ENCODE measurements at places on chromosomes 6 and 20.
A peak's percentile ranks its signal among the peaks of the same experiment; 100 is the strongest.

DNA sequence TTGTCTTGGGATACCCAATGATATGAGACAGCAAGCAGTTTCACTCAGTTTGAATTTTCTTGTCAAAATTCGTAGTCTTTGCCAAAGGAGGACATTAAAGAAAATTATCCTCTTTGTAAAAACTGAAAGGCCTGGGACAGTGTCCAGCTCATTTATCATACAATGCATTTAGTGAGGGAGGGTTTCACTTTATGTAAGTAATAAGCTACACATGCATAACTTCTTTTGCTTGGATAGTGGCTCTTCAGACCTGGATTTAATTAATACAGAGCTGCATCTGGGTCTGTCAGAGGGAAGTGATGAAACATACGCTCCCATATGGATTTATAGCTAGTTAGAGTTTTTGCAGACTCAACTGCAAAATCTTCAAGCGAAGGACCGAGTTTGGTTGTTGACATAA is 175.6 kb downstream of the PHACTR1 start:
- DNase-seq = no peak

DNA sequence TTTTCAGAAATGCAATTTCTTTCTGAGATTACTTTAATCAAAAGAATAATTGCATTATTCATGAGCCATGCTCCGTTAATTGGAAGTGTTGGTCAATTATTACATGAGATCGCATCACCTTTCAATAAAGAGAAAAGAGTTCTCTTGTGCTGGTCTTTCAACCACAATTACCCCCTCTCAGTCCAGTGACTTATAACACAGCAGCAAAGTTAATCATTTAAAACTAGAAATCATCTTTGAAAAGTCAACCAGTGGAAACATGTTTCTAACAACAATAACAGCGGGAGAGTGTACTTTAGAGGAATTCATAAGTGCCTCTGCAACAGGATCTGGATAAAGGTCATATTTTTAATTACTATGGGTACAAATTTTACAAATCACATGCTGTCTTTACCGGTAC is 384.4 kb upstream of the AGPAT4 start:
- DNase-seq = no peak

DNA sequence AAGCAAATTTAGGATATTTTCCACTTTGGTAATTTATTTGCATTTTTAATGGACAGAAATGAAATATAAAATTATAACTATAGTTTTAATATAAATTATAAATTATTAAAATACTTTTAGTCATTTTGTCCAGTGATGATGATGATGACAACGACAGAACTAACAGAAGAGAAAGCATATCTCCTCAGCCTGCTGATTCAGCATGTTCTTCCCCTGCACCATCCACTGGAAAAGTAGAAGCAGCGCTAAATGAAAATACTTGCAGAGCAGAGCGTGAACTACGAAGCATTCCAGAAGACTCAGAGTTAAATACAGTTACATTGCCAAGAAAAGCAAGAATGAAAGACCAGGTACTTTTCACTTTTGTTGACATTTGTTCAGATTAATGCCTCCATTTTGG is 64.9 kb downstream of the SENP6 start:
- DNase-seq = no peak

DNA sequence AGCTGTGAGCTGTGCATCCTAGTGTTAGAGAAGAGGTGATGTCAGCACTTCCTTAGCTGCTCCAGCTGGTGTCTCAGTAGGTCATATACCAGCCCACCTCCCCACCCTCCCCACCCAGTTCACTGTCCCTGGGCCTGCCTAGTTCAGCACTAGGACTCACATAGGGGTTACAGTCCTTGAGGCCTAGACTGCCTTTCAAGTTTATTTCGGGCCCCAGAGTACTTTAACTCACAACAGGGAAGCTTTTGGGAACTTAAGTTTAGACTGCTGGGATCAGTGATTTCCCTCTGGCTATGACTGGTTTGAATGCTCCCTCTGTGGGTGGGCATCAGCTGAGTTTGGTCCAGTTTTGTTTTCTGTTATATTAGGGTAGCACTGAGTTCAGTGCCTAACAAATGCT is 139.2 kb upstream of the MMS22L start:
- no peak for DNase-seq

DNA sequence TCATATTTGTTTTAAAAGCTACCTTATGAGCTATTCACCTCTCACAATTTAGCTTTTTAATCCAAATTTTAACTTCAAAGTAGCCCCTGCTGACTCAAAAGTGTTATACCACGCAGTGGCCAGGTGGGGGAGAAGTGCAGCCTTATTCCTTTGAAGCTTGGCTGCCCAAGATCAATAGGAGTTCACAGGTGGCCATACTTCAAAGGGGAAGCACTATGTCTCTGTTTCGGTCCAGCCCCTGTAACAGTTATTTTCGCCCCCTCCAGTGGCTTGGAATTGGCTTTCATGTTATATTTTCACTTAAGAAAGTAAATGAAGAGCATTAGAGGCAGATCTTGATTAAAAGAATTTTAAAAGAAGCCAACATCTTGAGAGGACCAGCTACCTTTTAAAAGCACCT is 608.4 kb downstream of the EPHA7 start:
- DNase-seq = peak; percentile 10

GRCh38 chr20:41052742-41053419 is 24.3 kb downstream of the TOP1 start:
- DNase-seq = peak; percentile 56

GRCh38 chr6:152554851-152555250 is 82.3 kb downstream of the SYNE1 start:
- no peak for DNase-seq

DNA sequence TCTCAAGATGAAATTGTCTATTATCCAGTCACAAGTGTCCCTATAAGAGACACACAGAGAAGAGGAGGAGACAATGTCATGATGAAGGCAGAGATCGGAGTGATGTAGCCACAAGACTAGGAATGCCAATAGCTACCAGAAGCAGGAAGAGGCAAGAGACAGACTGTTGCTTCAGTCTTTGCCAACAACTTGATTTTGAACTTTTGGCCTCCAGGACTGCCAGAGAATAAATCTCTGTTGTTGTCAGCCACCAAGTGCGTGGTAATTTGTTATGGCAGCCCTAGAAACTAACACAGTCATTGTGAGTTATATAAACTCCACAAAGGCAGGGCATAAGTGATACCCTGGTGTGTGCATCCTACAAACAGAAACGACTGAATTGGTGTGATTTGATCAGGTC is 517.0 kb downstream of the BTBD3 start:
- DNase-seq = no peak

GRCh38 chr20:32845786-32846185 is 12.9 kb upstream of the EFCAB8 start:
- no peak for DNase-seq

DNA sequence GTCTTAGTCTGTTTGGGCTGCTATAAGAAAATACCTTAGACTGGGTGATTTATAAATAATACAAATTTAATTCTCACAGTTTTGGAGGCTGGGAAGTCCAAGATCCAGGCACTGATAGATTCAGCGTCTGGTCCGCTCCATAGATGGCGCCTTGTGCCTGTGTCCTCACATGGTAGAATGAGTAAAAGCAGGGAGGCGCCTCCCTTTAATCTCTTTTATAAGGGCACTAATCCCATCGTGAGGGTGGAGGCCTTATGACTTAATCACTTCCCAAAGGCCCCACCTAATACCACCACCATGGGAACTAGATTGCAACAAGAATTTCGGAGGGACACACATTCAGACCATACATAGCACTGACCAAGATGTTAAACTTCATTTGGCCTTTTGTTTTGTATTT is 91.2 kb upstream of the TMEM181 start:
- DNase-seq = no peak

GRCh38 chr6:153662982-153663381 is 376.1 kb upstream of the OPRM1 start:
- DNase-seq = no peak

DNA sequence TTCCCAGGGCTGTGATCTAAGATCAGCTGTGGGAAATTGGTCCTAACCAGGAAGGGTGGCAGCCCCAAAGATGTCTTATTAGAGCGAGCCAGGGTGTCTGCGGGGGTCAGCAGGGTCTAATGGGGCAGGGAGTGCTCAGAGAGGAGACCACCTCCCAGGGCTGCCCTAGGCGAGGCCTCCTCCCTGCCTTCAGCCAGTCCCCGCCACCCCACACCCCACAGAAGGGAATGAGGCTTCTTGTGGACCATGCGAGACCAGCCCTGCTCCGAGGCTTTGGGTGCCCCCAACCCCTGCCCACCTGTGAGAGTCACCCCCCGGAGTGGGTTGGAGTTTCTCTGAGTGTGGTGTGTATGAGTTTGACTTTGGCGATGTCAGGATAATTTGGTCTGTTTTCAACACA is 37.8 kb downstream of the SYNJ2 start:
- no peak for DNase-seq

DNA sequence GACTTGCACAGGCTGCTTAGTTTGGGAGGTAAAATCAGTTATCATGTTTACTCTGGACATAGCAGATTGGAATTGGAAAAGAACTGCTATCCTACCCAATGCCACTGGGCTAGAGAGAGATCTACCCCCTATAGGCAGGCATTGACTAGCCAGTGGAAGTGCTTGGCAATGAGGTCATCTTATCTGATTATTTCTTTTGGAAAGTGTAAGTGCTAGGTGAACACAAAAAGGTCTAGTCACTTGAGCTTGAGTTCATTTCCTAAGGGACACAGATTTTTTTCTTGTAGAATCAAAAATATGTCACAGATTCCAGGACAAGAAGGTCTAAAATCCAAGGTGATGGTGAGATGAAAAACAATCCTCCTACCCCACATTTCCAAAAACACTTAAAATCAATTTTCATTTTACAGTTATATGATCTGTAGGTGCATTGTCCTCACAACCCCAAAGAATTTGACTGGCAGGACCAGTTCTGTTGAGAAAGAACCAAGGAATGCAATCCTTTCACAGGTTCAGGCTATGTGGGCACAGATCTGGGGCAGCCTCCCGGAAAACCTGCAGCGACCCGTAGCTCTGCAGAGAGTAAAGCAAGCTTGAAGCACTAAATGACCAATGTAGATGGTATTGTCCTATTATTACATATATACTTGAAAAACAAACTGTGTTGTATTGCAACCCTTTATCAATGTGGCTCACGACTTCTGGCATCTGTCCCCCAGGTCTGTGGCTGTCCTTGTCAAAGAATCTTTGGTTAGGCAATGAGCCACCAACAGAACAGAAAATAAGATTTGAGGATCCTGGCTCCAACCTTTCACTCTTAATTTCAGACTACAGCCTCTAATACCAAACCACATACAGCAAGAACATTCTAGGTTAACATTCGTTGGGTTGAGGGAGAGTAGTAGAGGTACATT is 67.3 kb upstream of the ADTRP start:
- DNase-seq = no peak

DNA sequence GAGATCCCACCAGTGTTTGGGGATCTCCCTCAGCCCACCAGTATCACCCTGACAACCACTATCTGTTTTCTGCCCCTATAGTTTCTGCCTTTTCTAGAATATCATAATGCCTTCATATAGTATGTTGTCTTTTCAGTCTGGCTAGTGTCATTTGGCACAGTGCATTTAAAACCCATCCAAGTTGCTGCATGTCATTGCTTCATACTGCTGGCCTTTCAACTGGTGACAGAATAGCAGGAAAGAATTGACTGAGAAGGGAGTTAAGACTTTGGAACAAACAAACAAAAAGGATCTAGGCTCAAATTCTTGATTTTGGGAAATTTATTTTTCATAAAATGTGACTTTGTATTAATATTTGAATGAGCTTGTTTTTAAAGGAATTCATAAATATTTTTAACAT is 4.5 kb downstream of the LMBRD1 start:
- DNase-seq = no peak

All from brain microvascular endothelial cell (primary cell).